Activated naive CD4-positive, alpha-beta T cell treated with anti-CD3 and anti-CD28 coated beads for 36 hours (primary cell): ENCODE measurements at places on chromosomes 4 and X. TPM values are rescaled to one million over a fixed set of nuclear protein-coding genes. Genes with fewer than 3 reads are reported as not detected.

VEGFC gene
- total RNA-seq = not detected

PLS3 gene
- 0.81 TPM for total RNA-seq

INTU gene
- total RNA-seq = 0.12 TPM

PNMA3 gene
- 0.98 TPM for total RNA-seq

GRCh38 chr4:118557298-118557851, 127.8 kb upstream of the METTL14 start:
- no peak for DNase-seq

DNA sequence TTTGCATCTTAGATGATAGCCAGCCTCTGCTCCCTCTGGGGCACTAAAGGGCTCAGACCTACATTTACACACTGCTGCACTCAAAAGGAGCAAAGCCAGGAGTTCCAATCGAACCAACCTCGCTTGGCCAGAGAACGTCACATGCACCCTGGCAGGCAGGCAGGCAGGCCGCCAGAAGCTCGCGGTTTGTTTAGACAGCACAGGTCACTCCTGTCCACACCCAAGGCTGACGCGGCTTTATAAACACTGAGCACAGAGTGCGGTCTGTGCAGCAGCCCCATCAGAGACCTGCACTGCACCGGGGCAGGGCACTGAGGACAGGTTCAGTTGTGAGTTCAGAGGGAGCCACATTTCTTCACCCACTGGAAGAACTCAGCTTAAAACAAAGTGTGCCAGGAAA, 143.9 kb downstream of the BCOR start:
- no peak for DNase-seq

- DNase-seq = no peak
Observed at GRCh38 chr4:4519297-4519894, 22.5 kb downstream of the STX18 start.
